ENCODE measurements at places on chromosomes 11 and 22.

DNA sequence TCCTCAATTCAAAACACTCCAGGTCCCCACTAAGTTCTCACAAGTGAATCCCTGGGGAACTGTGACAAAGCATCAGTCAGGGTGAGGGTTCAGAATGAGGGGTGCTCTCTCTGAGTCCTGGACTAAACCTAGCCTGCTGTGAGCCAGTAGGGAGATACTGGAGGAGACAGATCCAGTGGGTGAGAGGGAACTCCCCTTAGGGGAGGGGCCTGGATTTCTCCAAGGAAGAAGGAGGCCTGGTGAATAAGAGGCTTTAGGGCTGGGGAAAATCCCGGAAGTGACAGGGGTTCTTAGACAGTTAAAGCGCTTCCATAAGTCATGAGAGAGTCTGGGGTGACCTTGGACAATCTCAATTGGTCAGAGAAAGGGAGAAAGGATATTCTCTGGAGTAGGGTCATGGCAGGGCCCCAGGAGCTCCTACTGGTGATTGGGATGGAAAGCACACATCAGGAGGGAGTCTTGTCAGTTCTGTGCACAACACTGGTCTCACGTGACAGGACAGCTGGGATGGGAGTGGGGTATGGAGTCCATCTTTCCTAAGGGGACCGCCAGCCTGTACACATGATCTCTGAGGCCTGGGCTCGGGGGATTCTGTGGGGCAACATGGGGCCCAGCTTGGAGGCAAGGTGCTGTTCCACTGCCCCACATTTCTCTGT, 1.5 kb downstream of the TBC1D10A start:
- peak; percentile 80 for DNase-seq

DNA sequence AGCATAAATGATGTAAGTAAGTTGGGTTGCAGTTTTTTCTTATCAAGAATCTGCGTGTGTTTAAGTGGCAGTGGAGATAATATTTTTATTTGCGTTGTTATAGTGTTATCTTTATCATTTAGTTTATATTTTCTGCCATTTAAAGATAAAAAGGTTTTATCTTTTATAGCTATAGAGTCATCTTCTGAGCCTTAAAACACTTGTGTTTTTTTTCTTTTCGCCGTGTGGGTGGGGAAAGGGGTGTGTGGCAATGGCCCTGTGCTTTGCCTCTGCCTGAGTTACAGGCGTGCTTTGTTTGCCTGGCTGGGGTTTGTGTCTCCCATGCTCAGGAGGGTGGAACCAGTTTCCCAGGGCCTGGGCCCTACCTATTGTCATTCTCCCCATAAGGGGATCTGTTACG, 16.2 kb downstream of the ARHGEF12 start:
- DNase-seq, result peak; percentile 72

DNA sequence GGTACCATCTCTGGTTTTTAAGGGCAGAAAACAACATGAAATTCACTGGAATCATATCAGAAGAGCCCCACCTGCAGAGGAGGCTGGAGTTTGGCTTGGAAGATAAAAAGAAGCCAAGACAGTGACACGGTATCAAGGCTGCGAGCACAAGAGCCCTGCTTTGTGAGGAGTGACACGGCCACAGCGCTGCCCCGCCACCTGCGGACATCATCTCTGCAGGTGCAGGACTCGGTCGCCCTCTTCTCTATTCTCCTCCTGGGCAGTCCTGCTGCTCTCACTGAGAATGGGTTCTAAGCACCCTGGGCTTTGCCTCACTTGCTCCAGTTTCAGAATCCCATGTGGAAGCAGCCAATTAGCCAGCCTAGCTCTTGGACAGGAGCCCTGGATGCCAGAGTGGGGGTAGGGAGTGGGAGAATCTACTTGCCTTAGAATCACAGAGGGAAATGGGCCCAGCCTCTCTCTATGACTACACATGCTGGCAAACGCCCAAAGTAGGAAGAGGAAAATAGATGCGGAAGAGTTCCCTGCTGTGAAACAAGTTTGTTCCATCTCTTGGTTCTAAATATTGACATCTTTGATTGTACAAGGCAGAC, 17.1 kb downstream of the APOL4 start:
- DNase-seq, result peak; percentile 29

GRCh38 chr11:86442420-86442819, 67.7 kb downstream of the CCDC81 start:
- DNase-seq, result no peak

GRCh38 chr11:86559311-86559945, 113.0 kb downstream of the ME3 start:
- DNase-seq, result peak; percentile 90

GRCh38 chr11:16204261-16204660, 152.1 kb downstream of the SOX6 start:
- DNase-seq, result no peak

- DNase-seq, result no peak
Observed at GRCh38 chr11:15724601-15725000, 609.9 kb downstream of the INSC start.

DNA sequence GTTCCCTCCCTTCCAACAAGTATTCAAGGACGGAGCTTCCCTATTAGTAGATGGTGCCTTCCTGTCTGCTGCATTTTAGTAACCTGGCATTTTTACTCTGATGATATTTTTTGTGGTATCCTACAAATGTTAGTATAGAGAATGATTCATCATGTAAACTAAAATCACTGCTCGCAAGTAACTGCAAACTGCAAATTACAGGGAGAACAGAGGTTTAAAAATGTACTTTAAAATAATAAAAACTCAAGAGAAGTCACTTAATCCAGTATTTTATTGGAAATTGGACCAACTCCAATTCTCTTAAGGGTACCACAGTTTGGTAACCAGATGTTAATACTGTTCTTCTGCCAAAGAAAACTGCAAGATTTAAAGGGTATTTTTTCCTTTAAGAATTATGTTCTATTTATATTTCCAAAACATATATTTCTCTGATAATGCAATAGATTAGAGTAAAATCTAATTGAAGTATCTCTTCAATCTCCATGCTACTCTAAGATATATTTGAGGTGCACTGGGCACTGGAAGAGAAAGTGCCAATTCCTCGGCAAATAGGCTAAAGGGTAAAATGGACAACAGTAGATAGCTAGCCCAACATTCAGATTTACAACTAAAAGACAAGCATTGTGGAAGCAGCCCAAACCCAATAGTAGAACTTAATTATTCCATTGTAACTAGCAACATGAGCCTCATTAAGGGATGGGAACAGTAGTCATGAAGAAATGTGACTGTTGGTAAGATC, 298.0 kb downstream of the TTC28 start:
- DNase-seq, result no peak

DNA sequence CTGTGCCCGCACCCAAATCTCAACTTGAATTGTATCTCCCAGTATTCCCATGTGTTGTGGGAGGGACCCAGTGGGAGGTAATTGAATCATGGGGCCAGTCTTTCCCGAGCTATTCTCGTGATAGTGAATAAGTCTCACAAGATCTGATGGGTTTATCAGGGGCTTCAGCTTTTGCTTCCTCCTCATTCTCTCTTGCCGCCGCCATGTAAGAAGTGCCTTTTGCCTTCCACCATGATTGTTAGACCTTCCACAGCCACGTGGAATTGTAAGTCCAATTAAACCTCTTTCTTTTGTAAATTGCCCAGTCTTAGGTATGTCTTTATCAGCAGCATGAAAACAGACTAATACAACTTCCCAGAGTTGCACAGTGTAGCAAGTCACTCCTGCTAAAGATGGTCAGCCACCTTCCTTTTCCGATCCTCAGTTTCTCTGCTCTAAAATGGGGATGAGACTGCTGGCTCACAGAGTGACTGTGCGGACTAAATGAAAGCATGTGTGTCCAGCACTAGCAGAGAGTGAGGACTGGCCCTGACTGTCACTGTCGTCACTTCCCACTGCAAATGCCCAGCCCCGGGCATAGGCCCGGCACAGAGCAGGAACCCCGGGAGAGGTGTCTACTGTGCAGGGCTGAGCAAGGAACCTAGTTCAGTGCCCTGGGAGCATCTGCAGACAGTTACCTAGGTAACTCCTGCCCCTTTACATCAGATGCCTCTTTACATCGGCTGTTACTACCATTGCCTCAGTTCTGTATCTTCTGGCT, 9.5 kb downstream of the TSKU start:
- peak; percentile 17 for DNase-seq

- no peak for DNase-seq
Observed at GRCh38 chr22:20413217-20414058, 19.5 kb downstream of the ZNF74 start.

DNA sequence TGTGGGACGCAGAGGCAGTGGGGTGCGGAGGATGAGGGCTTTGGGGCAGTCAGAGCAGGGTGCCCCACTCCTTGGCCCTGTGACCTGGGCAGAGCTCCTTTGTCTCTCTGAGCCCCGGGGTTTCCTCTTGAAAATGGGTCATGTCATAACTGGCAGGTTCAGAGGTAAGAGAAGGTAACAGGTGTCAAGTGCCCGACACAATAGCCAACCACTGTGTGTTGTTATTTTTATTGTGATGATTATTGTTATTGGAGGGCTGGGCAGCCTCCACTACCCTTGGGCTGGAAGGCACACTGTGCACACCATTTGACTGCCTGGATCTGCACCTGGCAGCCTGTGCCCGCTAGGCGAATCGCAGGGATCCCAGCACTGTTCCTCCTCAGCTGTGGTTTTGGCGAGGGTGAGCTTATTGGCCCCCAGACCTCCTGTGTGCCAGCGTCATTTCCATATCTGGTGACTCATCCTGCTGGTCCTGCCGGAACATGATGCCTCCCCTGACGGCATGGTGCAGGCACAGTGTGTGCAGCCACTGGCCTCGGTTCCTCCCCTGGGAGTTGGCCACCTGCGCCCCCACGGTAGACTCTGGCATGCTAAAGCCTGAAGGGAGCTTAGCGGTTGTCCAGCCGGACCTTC, 15.4 kb upstream of the SOX10 start:
- no peak for DNase-seq

GRCh38 chr11:69914286-69915150, 95.3 kb upstream of the FGF3 start:
- peak; percentile 59 for DNase-seq

DNA sequence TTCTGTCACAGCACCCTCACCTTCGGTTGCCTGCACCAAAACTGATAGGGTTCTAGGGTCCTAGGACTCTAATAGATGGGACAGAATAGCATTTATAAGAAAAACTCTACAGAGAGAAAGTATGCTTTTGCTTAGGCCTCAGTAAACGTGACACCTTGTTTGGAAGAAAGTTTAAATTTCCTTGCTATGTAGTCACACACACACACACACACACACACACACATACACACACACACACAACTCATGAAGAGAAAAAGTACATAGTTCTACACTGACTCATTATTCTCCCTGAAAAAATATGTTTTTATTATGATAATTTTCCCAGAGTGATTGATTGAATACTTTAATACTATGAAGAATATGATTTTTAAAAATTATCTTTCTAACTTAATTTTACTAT, 220.8 kb upstream of the SNX19 start:
- no peak for DNase-seq

DNA sequence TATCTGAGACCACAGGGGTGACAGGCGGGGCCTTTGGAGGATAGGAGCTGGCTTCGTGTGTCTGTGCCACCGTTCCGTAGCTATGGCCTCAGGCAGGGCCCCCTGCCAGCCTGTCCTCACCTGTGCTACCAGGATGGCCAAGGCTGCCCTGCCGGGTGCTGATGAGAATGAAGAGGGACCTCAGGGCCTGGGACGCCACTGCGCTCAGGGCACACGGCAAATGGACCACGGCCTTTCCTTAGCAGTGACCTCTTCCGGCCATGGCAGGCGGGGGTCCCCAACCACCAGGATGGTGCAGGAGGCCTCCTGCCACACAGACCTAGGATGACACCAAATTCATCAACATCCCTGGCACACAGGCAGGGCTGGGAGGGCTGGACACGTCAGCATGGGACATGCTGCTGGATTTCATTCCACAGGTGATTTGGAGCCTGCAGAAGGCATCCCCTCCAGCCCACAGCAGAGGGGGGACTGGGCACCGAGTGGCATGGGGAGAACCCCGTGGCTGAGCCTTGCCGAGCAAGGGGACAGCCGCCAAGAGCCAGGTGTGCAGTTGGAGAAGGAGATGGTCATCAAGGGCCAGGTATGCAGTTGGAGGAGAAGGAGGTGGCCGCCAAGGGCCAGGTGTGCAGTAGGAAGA, 1321.0 kb downstream of the BRD1 start:
- no peak for DNase-seq

DNA sequence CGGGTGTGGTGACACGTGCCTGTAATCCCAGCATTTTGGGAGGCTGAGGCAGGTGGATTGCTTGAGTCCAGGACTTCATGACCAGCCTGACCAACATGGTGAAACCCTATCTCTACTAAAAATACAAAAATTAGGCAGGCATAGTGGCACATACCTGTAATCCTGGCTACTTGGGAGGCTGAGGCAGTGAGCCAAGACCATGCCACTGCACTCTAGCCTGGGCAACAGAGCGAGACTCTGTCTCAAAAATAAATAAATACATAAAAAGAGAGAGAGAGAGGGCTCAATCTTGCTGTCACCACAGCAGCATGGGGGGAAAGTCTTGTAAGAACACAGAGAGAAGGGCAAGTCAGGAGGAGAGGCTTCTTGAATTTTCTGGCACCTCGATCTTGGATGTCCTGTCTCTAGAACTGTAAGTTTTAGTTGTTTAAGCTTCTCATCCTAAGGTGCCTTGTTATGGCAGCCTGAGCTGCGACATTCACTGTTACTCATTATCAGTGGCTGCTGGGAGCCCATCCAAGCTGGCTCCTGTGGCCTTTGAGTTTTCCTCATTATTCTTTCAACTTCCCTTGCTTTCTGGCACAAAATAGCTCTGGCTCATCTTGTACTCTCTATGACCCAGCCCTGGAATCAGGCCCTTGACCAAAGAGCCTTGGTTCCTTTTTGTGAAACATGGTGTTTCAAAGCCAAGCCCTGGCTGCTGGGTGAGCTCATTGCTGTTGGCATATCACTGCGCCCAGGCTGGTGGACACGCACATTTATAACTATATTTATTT, 8.0 kb upstream of the PSMC3 start:
- no peak for DNase-seq

Data from islet precursor cell (in vitro differentiated cells).